ENCODE measurements at places on chromosomes 12 and 14.

DNA sequence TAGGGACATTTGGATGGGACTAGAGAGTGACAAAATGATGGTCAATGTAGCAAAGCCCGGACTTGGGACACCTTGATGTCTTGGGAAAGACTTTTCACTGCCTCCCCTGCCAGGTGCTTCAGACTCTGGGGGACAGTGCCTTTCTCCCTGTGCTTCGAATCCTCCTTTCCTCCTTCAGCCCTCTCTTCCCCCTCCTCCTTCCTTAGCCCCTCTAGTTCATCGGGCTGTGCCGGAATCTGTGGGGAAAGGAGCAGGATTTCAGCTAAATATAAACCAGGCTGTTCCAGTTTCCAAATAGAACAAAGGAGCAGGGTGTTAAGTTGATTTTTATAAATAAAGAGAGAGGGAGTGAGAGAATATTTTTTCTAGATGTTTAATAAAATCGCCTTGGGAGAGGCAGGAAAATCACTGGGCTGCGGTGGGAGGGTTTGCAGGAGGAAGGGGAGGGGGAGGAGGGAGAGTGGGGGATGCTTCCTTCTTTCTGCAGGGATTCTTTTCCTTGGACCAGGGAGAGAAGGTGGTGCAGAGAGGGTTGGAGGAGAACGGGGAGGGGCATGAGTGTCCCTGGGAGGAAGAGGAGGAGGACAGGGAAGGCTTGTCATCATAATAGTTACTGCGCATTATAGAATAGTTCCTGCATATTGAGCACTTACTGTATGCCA, 21.3 kb upstream of the CABP1 start:
- DNase-seq, result no peak

- no peak for DNase-seq
Measured at GRCh38 chr14:21098076-21098891, at the start of gene ZNF219. TSS of gene ZNF219 (minus strand) at chr14:21098655. CDS start at chr14:21093591, 5,064 bp downstream.

DNA sequence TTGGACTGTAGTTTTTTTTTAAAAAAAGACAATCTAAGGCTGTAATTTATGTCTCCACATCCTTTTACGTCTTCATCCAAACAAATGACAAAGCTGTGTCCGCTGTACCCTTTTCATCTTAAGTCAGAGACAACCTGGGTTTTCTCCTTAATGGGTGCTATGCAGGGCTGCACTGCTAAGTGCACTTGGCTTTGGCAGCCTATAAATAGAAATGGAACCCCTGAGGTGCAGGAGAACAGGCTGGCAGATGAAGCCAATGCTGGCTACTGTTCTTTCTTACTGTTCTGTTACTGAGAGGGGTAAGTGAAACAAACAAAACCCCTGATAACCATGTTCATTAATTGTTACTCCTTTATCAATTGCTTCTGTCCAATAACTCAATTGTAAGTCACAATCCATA, 47.1 kb upstream of the KICS2 start:
- no peak for DNase-seq

DNA sequence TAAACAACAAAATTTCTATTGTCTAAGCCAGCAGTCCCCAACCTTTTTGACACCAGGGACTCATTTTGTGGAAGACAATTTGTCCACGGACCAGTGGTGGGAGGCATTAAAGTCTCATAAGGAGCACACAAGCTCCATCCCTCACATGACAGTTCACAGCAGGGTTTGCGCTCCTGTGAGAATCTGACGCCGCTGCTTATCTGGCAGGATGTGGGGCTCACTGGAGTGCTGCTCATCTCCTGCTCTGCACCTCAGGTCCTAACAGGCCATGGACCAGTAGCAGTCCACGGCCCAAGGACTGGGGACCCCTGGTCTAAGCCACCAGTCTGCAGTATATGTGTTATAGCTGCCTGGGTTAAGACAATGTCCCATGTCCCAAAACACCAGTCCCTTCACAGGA, 27.2 kb downstream of the VCPKMT start:
- DNase-seq, result no peak

- DNase-seq, result no peak
Measured at GRCh38 chr14:49483268-49483667, 102.9 kb downstream of the RPS29 start.

Data from activated CD4-positive, alpha-beta T cell treated with anti-CD3 and anti-CD28 coated beads for 24 hours (primary cell).